Left lobe of liver (tissue), 2 donors: ENCODE measurements at places on chromosomes 6 and 20.

GRCh38 chr6:166541366-166541765 is 45.1 kb downstream of the RAMACL start:
- no peak for DNase-seq

GRCh38 chr6:158064725-158065251 is 83.1 kb downstream of the SYNJ2 start:
- no peak for DNase-seq

DNA sequence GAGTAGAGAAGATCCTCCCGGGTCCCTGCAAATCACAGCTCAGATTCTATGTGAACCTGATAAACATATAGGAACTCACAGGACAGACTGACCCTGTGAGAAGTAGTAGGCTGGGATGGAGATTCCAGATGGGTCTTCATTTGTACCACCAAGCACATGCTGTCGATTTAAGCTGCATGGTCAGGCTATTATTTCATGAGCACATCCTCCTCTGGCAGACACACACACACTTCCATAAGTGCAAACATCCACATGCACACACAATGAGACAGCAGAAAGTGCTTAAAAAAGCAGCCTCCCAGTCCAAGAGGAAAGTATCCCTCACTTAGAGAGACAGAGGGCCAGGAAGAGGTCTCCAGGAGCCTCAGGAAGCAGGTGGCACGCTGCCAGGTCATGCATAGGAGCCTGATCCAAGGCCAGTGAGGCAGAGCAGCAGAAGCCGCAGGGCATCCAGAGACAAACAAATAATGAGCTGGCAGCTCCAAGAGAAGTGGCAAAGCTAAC is 131.8 kb downstream of the UNC5CL start:
- DNase-seq, result no peak

- DNase-seq, result no peak
Observed at GRCh38 chr6:20661721-20662120, 127.5 kb downstream of the CDKAL1 start.
